Neural crest cell (in vitro differentiated cells): ENCODE measurements at places on chromosomes 1 and 21.

DNA sequence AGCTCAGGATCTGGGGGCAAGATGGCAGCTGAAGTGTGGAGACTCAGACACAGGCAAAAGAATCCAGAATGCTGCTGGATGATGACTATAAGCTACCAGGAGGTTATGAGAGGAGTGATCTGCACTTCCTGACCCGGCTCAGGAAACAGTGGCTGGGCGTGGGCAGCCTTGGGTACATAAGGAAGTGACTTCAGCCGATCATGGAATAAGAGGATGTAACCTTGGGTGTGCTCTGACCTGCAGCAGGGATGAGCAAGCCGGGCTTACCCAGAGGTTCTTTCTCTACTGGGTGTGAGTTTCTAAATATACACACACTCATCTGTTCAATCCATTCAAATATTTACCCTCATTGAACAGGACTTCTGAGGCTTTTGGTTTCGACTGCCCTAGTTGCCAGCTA is 62.7 kb downstream of the CD34 start:
- no peak for DNase-seq

GRCh38 chr1:21691739-21692138 is 22.6 kb upstream of the RAP1GAP start:
- DNase-seq: no peak

GRCh38 chr1:125087247-125087646 is 3902.5 kb downstream of the SRGAP2C start:
- DNase-seq: no peak

GRCh38 chr1:198922638-198923430 is 284.0 kb downstream of the PTPRC start:
- DNase-seq: no peak

DNA sequence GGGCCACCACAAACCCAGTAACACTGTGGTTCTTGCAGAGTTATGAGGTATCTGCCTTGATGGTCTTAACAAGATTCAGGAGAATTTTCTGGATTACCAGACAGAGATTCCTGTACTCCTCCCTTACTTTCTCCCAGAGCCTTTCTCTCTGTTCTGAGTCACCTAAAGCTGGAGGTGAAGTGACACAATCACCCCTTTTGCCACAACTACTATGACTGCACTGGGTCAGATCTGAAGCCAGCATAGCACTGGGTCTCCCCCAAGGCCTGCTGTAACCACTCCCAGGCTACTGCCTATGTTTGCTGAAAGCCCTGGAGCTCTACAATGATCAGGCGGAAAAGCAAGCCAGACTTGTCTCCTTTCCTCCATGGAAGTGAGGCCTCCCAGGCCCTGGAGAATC is 156.7 kb upstream of the NEGR1 start:
- DNase-seq: no peak
